ENCODE measurements at places on chromosomes 12 and 14. TPM values are rescaled to one million over a fixed set of nuclear protein-coding genes. Genes with fewer than 3 reads are reported as not detected.

The LBHD2 gene
- total RNA-seq, result not detected

The KRT77 gene
- not detected for total RNA-seq

The PPFIA2 gene
- 1.1 TPM for total RNA-seq

The PMEL gene
- 3.6 TPM for total RNA-seq

The PARP11 gene
- 16.3 TPM for total RNA-seq

The GPR33 gene
- not detected for total RNA-seq
